ENCODE measurements at places on chromosomes 16 and 17. TPM values are rescaled to one million over a fixed set of nuclear protein-coding genes. Genes with fewer than 3 reads are reported as not detected.

GRCh38 chr17:50620858-50621257 is 13.8 kb upstream of the ABCC3 start:
- H3K27me3 ChIP-seq, result peaks cover 4% of the 10 kb centered on the region
- H3K27ac ChIP-seq, result no peak overlapping the region
- DNase-seq, result peak; percentile 75
- H3K4me3 ChIP-seq, result no peak overlapping the region
- peaks cover 20% of the 10 kb centered on the region for H3K4me1 ChIP-seq

TP53TG3B gene
- not detected for total RNA-seq

DNA sequence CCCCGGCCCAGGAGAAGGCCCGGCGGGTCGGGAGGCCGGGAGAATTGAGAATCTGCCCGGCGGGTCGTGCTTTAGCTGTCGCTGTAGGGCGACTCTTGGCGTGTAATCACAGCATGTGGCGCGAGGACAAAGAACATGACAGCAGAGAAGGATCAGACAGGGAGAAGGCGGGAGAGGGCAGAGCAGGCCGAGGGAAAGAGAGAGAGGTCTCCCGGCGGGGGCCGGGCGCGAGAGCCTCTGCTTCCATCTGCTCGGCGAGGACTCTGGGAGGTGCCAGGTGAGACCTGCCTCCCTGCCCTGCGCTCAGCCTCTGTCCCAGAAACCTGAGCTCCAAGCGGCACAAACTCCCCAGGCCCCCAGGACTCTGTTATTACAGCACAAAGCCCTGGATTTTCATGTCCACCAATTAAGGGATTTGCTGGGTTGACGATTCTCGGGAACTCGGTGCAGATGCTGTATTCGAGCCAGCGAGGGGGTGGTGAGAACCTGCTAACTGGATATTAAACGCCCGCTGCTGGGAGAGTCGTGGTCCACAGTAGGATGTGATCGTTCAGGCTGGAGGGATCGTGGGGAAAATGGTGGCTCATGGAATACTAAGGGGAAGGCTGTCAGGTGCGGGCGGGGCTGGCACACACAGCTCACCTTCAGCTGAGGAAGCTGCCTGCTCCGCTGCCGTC is 172.0 kb upstream of the CIBAR2 start:
- H3K4me1 ChIP-seq, result peaks cover 3% of the 10 kb centered on the region
- no peaks in the 10 kb centered on the region for H3K36me3 ChIP-seq
- peak overlapping the region; percentile 12 for H3K27ac ChIP-seq
- no peaks in the 10 kb centered on the region for H3K27me3 ChIP-seq
- no peak for DNase-seq

DNA sequence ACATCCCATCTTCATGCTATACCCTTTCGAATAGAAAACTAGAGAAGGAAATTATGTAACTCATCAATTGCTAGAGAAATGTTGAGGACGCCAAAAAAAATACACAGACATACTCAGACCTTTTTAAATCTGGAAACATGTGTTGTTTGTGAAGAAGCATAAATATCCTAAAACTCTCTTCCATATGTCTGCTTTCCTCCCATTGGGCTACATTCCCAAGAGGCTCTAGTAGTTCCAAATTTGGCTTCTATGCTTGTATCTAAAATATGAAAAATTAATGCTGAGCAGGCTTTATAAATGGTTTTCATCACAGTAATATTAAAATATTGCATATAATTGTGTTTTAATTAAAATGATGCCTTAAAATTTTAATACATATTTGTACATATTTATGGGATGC is 297.9 kb upstream of the PSMD7 start:
- H3K27me3 ChIP-seq, result no peaks in the 10 kb centered on the region
- no peak overlapping the region for H3K4me3 ChIP-seq
- H3K4me1 ChIP-seq, result 0 out of 2 replicates have a peak, but pooled peaks cover 3% of the 10 kb centered on the region
- no peak for DNase-seq
- H3K36me3 ChIP-seq, result peaks cover 9% of the 10 kb centered on the region
- H3K27ac ChIP-seq, result no peak overlapping the region

GRCh38 chr16:74936902-74937560 is 47.9 kb downstream of the WDR59 start:
- no peaks in the 10 kb centered on the region for H3K4me1 ChIP-seq
- peaks cover 47% of the 10 kb centered on the region for H3K36me3 ChIP-seq
- DNase-seq, result no peak
- H3K4me3 ChIP-seq, result no peak overlapping the region

CCDC200 gene
- total RNA-seq, result not detected

Data from WTC11 (cell line).